ENCODE measurements at places on chromosomes 6 and 20. TPM values are rescaled to one million over a fixed set of nuclear protein-coding genes. Genes with fewer than 3 reads are reported as not detected.

DNA sequence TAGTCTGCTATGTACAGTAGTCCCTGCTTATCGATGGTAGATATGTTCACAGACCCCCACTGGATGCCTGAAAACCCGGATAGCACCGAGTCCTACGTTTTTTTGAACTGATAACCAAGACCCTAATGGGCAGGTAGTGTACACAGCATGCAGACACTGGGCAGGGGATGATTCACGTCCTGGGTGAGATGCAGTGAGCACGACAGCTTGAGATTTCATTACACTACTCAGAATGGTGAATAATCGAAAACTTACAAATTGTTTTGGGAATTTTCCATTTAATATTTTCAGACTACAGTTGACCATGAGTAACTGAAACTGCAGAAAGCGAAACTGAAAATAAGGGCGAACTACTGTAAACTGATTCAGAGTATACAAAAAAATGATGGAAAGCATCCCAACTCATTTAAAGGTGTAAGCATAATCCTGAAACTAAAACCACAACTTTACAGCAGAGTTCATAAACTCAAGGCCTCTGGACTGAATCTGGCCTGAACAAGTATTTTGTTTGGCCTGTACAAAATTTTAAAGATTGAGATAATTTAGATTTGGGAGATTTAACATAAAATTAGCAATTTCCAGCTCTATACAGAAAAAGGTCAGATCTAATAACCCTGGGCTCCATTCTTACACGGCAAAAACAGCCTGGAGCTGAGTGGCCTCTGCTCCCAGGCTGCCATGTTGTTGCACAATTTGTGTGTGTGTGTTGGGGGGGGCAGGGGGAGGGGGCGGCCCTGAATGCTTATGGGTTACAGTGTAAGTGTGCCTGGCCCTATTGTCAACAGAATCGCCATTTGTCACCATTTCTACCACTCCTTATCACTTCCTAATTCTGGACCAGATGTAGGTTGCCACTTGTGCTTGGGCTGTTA, 34.9 kb downstream of the RNF24 start:
- no peak for DNase-seq

- DNase-seq, result peak; percentile 25
Measured at GRCh38 chr6:53956068-53956711, 155.1 kb upstream of the MLIP start.

DNA sequence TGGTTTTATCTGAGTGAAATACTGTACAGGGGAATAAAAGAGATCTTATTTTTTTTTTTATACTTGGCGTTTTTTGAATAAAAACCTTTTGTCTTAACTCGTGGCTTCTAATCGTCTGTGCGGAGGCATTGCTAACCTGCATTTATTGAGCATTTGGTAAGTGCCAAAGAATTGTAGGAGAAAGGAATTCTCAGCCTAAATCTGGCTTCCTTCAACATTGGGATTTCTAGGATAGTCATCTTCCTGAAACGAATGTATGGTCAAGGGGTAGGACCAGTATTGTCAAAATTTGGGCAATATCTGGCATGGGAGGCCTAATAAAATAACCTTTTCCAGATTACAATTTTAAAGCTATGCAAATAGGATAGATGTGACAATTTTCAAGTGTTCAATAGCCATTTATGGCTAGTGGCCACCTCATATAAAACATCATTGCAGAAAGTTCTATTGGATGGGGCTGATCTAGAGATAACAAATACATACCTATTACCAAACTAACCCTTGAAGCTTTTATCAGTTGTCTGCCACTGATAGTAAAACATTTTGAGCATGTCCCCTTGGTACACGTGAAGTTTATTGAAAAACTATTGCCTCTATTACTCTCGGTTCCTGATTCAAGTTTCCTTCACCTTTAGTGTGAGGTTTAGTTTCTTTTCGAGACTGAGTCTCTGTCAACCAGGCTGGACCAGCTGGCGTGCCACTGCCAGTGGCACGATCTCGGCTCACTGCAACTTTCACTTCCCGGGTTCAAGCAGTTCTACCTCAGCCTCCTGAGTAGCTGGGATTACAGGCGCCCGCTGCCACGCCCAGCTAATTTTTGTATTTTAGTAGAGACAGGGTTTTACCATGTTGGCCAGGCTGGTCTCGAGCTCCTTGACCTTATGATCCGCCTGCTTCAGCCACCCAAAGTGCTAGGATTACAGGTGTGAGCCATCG, 5.6 kb downstream of the PIM1 start:
- no peak for DNase-seq

SIRPD gene
- not detected for total RNA-seq

SAMD5 gene
- 0.84 TPM for total RNA-seq

DNA sequence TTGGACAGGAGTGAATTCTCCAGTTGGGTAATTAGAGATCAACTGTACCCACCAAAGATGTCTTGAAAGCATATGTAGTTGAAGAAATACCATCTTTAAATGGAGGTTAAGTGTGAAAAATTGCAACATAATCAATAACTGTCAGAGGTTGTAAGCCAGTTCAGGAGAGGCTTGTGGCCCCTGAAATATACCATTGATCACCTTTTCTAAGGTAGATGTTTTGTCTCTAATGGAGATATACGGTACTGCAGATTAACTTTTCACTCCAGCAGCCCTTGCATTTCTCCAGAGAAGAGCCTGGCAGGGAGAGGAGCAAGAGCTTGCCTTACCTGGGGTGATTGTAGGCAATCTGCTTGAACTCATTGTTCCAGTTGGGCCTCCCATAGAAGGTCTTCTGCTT, 48.8 kb downstream of the NOX3 start:
- no peak for DNase-seq

DNA sequence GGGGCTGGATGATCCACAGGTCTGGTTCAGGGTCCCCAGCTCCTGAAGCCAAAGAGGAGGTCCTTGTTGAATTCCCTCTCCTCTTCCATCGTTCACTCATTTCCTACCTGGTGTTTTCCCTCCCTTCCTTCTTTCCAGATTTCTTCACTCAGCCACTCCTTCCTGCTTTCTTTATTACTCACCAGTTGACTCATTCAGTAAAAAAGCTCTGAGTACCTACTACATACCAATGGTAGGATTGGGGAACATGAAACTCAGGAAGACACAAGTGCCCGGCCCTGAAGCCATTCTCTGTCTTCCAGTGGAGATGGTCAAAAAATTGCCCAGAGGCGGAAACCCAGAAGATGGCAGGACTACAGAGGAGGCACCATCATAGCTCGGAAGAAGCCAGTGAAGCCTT, 11.9 kb upstream of the NSFL1C start:
- DNase-seq, result no peak

GRCh38 chr20:51350941-51351631, 191.4 kb downstream of the NFATC2 start:
- no peak for DNase-seq

DNA sequence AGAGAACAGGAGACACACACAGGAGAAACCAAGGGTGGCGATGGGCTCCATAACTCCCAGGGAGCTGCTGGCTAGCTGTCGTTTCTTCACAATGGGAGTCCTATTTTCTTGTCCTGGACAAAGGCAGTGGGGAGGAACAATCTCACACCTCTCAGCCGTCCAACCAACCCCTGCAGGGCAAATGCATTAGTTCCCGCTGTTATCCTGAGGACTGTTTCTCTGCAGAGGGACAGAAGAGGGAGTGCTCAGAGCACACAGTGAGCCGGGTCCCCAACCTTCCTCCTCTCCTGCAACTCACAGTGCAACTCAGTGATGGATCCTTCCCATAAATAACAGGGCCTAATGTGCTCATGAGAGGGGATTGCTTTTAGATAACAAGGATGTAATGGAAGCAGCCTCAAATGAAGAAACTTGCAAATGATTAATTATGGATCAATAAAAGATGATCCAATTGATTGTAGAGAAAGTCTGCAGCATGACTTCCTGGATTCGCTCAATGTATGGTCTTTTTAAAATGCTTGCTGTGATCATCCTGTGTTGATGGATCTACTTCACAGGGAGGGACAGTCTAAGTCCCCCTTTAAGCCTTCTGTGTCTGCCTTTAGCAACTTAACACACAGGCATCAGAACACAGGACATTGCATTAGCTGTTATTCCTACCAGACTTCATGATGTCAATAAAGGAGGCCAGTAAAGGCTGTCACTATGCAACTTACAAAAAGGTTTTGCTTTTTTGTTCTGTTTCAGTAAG, 453.4 kb upstream of the AGPAT4 start:
- no peak for DNase-seq

RSPO3 gene
- total RNA-seq, result 10.2 TPM

HTR1B gene
- total RNA-seq, result 1.8 TPM

BPIFA1 gene
- not detected for total RNA-seq

DNA sequence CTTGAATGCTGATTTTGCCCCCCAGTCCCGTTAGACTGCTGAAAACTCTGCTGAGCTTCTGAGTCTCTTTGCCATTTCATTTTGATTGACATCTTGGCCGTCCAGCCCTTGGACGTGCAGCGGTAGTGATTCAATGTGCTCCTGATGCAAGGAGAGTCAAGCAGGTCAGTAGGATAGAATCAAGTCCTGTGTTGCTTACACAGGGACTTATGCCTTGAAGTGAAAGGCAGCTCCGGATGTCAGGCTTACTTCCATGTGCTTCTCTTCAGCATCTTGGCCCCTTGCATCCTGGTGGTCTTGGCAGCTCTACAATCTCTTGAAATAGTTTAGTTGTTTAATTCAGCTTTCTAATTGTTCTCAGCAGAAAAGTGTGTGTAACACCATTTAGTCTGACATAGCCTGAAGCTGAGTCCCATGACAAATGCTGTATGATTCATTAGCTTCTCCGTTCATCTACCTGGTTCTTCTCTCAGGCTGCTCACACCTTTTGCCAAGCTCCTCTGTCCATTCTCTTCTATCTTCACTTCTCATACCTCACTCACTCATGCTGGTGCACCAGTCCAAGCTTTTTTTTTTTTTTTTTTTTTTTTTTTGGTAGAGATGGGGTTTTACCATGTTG, 76.0 kb downstream of the EZR start:
- no peak for DNase-seq

GSTA2 gene
- not detected for total RNA-seq

DNA sequence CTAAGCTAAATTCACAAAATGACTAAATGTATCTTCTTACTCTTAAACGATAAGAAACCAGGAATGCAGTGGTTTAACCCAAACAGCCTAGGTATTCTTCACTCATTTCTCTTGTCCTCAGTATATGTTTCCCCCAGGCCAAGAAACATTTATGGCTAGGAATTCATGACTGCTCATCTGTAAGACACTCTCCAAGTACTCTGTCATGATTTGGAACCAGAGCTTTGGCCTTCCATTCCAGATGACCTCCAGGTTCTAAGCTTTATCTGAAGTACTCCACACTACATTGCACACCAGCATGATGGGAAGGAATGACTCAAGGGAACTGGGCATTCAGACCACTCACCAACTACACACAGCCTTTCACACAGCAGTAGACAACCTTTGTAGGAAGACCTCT, 29.3 kb downstream of the NT5E start:
- no peak for DNase-seq

OPRM1 gene
- not detected for total RNA-seq

DNA sequence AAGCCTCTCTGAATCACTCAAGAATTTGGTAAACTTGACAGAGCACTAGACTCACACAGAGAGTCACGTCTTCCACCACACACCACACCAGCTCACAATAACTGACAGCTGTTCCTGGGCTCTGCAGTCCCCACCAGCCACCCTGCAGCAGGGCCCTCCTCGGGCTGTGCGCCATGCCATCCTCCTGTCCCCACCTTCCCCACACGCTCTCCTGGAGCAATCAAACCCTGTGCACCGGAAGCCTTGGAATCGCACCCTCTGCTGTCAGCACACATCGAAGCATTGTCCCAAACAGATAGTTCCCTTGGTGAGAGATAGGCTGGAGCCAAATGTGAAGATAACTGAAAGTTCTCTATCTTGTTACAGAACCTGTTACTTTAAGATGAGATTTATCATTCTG, 191.0 kb downstream of the TBXT start:
- no peak for DNase-seq

ID1 gene
- total RNA-seq, result 524 TPM

MUCL3 gene
- total RNA-seq, result not detected

DNA sequence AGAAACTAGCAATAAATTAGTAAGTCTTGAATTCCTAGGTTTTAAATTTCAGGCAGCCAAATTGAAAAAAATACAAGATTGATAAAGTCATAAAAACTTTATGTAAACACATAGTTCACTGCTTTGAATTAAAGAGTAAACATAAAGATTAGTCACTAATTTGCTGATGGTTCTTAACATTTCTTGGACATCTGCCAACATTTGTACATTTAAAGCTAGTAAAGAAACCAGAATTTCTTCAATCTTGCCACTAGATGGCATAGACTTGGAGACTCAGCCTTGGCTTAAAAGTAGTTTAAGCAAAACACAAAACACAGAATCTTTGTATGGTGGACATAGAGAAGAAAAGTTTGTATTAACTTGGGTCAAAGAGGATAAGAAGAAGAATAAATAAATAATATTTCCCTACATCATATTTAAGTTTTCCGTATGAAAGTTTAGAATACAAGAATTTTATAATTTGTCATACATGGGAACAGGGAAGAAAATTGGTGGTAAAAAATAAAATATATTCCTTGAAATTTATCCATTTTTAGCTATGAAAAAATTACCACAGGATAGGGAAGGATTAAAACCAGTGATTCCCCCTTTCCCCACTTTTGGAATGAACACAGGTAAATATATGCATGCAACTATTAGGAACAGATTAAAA, 41.7 kb upstream of the FAM135A start:
- no peak for DNase-seq

DNA sequence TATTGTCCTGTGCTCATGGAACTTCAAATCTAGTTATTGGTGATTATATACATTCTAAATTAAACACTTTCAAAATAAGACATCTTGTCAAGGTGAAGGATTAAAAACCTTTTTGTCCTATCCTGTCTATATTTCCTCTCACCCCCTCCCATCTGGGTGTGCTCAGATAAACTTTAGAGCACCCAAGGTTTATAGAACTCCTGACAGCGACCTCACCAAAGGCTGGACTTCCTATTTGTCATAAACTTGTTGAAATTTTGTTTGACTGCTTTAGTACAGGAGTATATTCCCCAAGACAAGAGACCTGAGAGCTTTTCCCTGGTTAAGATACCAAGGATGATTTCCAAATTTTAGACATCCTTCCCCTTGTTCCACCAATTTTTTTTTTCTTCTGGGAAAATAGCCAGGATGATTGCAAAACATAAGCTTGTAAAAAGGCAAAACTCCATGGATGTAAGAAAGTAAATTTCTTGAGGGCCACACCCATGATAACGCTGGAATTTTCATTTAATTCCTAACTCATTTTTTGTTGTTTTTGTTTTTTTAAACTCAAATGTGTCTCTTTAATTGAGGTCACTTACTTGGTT, 33.0 kb downstream of the CARMIL1 start:
- DNase-seq, result no peak

DNA sequence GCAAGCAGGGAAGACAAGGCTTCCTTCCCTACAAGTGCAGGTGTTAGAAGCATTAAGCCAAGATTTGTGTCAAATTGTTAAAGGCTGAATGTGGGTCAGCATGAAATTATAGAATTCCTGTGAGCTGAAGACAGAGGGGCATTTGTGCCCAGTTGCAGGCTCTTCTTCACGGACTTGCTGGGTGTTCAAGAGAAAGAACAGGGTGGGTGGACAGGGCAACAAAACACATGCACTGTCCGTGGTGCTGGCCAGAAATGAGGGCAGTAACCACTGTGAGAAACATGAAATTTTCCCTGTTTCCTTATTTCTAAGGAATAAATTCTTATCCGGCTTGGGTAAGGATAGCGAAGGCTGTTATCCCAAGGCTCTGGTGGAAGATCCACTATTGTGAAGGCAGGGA, 579.5 kb upstream of the HTR1E start:
- DNase-seq, result no peak

AFG1L gene
- 4.8 TPM for total RNA-seq
